ENCODE measurements at places on chromosomes 5 and 9.

DNA sequence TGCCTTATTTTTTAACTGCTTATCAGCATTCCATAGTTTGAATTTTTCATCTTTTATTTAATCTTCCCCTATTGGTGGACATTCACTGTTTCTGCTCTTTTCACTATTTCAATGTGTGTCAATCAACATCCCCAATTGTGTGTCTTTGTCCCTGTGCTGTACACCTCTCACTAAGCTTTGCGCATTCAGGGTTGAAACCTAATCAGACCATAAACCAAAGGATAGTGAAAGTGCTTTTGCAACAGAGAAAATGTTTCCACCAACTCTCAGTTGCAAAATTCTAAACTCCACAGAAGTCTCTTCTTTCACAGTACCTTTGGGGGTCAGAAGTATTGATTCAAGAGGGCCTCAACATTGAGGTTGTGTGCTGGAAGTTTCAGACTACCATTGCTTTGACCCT lies 127.1 kb upstream of the SAP30L start:
- no peak for DNase-seq

DNA sequence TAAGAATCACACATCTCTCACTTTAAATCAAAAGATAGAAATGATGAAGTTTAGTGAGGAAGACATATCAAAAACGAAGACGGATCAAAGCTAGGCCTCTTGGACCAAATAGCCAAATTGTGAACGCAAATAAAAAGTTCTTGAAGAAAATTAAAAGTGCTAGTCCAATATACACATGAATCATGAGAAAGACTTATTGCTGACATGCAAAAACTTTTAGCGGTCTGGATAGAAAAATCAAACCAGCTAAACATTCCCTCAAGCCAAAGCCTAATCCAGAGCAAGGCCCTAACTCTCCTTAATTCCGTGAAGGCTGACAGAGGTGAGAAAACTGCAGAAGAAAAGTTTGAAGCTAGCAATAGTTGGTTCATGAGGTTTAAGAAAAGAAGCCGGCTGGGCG lies 164.4 kb upstream of the PANK3 start:
- DNase-seq: no peak

DNA sequence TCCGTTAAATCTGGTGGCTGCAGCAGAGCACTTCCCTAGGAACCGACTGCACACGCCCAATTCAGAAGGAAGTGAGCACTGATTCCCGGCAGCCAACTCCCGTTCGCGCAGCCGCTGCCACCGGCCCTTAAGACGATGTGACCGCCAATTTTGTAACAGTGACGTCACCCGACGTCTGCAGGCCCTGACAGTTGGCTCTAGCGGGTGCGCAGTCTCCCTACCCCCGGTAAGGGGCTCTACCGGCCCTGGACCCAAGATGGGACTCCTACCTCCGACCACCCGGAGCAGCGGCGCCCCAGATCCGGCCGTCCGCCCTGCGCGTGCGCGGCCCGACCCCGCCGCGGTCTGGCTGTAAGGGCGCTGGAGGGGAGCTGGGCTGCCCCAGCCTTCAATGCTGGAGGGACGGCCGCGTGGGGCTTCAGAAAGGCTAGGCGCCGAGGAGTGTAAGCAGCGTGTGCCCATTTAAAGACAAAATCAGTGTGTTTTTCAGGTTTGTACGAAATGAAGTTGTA lies 19.1 kb downstream of the DNAJA1 start:
- peak; percentile 30 for DNase-seq

GRCh38 chr5:73746608-73747007 lies 120.6 kb downstream of the ARHGEF28 start:
- DNase-seq: no peak

DNA sequence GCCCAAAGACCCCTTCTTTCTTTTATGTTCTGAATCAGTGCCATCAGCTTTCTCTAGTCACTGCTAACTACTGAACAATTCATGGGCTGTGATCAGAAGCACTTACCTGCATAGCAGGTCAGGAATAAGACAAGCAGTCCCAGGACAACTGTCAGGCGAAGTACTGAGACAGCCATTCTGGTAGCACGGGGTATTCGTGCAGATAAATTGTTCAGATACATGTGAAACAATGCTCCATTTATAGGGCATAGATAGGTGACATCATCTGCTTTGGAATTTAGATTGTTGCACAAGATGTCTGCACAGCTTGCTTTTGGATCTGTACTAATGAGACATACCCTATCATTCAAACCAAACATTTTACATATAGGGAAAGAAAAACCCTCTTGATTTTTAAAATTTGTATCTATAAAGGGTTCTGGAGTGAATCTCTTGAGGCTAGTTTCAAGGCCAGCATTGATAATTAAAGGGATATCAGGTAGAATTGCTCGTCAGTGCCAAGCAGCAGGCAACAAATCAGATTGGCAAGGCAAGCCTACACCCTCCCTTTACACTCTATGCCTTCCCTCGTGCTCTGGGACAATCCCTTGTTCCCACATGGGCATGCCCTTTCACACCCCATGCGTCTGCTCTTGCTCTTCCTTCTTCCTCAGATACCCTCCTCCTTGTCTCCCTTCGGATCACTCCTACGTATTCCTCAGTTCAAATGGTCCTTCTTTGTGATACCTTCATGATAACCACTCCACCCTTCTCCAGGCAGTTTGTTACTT lies at the start of gene C5orf46:
Gene C5orf46 (minus strand): TSS at position 213 of the 770 bp plus-strand sequence. CDS start 37 bp downstream, at position 176.
- DNase-seq: no peak

DNA sequence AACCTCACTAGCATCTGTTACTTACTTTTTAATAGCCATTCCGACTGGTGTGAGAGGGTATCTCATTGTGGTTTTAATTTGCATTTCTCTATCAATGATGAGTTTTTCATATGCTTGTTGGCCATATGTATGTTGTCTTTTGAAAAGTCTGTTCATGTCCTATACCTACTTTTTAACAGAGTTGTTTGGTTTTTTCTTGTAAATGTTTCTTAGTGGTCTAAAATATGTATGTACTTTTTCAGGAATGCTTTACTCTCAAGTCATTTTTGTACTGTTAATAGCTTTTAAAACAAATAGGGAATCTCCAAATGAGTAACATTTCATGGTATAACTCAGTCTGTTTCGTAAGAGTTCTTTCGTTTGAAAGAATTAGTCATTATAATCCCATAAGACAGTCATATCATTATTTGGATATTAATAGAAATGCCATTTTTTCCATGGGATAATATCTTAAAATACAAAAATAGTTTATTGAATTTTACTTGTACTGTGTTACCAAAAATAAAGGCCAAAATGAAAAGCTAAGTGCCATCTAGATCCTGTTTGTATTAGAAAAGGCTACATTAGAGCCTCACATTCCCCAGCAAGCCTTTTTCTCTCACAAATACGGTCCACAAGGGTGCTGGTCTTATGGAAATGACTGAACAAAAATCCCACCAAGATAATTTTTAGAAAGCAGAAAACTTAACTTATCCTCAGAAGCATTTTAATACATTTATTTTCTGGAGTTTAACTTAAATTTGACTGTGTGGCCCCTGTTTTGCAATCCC lies 247.7 kb downstream of the PJA2 start:
- no peak for DNase-seq

- no peak for DNase-seq
These were observed 258.0 kb downstream of the YTHDC2 start for GRCh38 chr5:113771483-113771882.

GRCh38 chr9:73541923-73542322 lies 390.3 kb downstream of the ANXA1 start:
- DNase-seq: no peak

GRCh38 chr9:113858282-113858681 lies 17.8 kb upstream of the ZNF618 start:
- DNase-seq: no peak

- no peak for DNase-seq
These were observed 216.4 kb downstream of the CDH10 start for GRCh38 chr5:24428345-24428744.

GRCh38 chr9:122340161-122340560 lies 30.7 kb upstream of the PTGS1 start:
- DNase-seq: no peak

DNA sequence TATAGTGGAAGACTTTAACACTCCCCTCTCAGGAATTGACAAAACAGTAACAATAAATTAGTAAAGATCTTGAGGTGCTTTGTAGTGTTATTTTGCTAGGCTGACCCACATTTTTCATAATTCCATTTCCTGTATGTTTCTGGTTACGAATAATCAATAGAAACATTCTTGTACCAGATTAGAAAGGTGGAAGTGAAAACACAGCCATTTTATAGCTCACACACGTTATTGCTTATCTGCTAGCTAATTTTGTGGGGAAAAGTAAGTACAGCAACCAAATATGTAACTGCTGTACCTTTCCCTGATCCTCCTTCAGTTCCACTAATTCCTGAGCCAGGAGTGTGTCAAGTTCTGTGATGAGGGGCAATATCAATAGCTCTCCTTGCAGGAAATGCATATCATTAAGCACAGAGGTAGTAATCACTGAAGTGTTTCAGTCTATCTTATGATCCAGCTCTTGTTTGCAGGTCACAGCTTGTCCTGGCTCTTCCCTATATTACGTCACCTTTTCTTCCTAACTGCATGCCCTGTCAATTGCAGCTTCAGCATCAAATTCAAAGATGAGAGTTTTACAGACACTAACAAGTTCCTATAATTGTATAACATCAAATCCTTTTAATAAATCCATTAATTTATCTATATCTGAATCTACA lies 59.4 kb downstream of the MINAR2 start:
- no peak for DNase-seq

DNA sequence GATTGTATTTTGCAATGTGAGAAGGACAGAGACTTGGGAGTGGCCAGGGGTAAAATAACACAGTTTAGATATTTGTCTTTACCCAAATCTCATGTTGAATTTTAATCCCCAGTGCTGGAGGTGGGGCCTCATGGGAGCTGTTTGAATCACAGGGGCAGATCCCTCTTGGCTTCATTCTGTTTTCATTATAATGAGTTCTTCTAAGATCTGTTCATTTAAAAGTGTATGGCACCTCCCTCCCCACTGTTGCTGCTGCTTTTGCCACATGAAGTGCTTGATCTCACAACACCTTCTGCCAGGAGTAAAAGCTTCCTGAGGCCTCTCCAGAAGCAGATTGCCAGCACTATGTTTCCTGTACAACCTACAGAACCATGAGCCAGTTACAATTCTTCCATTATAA lies 28.1 kb downstream of the COX7C start:
- DNase-seq: no peak

DNA sequence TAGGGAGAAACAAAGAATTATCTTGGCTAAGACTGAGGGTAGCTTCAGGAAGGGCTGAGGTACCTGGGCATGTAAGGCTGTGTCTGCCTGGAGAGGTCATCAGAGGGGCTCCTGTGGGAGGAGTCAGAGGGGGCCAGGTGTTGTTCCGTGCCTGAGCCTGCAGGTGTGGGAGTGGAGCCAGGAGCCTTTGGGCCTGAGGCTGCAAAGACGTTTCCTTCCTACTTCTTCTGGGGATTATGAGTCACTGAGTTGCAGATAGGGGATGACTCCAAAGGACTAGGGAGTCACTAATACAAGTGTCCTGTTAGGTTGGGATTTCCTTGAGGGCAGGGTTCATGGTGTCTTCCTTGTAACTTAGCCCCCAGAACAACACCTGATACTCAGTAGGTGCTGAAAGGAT lies 391.1 kb downstream of the ARHGEF28 start:
- no peak for DNase-seq
